Skeletal muscle cell (primary cell): ENCODE measurements at places on chromosomes 7 and 10.

GRCh38 chr10:119783665-119784027 is 57.8 kb downstream of the INPP5F start:
- DNase-seq: no peak

- DNase-seq: no peak
These were observed 697.8 kb downstream of the GATA3 start for GRCh38 chr10:8752146-8752843.

DNA sequence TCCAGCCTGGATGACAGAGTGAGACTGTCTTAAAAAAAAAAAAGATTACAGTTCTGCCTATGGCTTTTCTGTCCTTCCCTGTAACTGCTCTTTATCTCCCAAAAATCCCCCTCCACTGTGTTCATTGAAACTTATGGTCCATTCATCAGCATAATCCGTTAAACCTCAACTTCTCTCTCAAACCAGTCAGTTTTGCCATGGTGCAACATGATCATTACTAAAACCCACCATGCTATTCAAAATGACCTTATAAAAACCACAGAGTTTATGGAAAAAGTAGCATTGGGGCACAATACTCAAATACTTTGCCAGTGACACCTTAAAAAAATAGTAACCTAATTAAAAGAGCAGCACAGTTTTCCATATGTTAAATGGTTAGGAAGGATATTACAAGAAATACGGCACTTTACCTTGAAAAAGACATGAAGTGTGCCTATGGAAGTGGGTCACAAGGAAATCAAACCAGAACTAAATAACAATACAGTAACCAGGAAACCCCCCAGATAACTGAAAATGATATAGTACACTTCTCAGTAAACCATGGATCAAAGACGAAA is 74.0 kb upstream of the ST8SIA6 start:
- DNase-seq: no peak

DNA sequence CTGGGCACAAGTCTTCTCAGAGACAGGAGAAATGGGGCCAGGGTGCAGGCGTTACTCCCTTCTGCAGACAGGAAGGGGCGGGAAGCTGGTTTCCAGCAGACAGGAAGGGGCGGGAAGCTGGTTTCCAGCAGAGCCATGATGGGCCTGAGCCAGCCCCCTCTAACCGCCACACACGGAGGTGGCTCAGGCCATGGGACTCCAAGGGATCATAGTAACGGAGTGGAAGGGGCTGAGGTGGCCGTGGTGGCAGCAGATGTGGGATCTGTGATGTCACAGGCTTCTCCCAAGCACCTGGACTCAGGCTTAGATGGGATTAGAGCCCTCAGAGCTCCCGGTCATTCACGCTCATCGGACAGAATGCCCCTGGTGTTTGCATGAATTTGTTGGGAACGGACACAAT is 177.8 kb downstream of the USP6NL start:
- no peak for DNase-seq

- DNase-seq: peak; percentile 15
These were observed 124.8 kb upstream of the TMEM72 start for GRCh38 chr10:44786286-44786850.

DNA sequence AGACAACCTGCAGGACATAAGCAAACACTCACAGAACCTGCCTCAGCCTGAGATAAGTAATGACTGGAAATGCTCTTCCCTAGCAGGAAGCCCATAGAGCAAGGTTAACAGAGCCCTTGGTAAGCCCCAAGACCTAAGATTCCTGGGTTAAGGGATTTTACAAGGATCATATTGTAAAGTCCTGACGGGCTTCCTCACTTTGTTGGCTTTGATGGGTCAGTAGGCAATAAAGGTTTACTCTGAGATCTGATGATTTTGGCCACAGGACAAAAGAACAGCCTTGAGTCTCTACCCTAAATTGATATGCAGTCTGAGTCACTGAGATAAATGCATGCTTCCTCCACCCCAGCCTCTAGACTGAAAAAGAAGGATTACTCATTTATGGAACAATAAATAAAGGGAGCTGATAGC is 270.8 kb downstream of the HTR7 start:
- peak; percentile 43 for DNase-seq
